ENCODE measurements at places on chromosomes 2 and 18.

GRCh38 chr2:68932402-68932801, 20.3 kb downstream of the GKN2 start:
- DNase-seq: no peak

- no peak for DNase-seq
Measured at GRCh38 chr2:7029291-7030059, 112.3 kb downstream of the RNF144A start.

- DNase-seq: no peak
Measured at GRCh38 chr18:7317804-7318231, 86.9 kb downstream of the LRRC30 start.

DNA sequence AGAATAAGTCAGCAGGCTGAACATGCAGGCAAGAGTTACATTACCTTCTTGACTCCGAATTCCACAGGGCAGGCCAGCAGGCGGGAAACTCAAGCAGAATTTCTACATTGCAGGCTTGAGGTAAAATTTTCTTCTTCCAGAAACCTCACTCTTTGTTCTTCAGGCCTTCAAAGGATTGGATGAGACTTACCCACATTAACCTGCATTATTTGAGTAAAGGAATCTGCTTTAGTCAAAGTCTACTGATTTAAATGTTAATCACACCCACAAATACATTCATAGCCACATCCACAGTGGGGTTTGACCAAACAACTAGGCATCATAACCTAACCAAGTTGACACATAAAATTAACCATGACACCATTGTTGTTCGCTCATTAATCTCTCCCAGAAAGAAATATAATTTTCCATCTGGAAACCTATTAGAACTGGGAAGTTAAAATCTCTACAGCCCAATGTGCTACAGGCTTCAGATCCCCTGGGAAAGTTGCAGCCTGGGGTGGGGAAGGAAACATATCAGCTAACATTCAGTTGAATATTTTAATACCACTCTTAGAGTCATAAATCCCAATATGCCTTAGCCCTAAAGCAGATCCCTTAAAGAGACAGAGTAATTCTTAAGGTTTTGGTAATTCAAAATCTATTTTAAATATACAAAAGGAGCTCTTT, 468.2 kb upstream of the TNP1 start:
- no peak for DNase-seq

DNA sequence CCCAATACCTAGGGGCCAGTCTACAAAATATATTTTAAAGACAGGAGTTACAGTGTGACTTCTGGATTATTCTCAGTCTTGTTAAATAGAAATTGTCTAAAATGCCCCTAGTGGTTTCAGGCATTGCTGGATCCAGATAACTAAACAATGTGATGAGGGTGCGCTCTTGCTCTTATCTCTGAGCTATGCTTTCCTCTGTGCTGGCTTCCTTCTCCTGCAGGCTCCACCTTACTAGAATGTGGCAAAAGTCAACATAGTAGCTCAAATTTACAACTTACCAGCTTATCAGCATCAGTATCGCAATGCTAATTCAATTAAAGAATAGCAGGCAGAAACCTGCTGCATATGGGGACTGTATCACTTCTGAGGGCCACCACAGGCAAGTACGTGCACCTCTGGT, 61.3 kb upstream of the RNU4ATAC start:
- DNase-seq: no peak

DNA sequence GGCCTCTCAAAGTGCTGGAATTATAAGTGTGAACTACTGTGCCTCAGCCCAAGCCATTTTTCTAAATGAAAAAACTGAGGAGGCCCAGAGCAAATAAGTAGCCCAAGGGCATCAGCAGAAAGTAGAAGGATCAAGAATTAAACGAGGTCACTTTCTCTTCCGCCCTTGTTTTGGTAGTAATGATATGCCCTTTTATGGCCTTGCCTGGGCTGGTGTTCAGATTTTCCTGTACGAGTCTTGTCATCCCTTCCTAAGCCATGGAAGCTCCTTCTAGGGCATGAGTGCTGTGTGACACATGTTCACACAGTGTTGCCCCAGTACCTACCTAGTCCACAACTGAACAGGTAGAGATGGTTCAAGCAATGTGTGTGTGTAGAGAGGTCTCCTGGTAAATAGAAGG, 6.6 kb downstream of the HPCAL1 start:
- no peak for DNase-seq

GRCh38 chr18:69717586-69717985, 230.1 kb downstream of the CD226 start:
- DNase-seq: no peak

- DNase-seq: no peak
Measured at GRCh38 chr18:32910694-32911296, 138.0 kb upstream of the KLHL14 start.

GRCh38 chr2:21305581-21305980, 181.8 kb downstream of the TDRD15 start:
- DNase-seq: no peak

- no peak for DNase-seq
Measured at GRCh38 chr2:4221434-4221833, 518.1 kb downstream of the DCDC2C start.

DNA sequence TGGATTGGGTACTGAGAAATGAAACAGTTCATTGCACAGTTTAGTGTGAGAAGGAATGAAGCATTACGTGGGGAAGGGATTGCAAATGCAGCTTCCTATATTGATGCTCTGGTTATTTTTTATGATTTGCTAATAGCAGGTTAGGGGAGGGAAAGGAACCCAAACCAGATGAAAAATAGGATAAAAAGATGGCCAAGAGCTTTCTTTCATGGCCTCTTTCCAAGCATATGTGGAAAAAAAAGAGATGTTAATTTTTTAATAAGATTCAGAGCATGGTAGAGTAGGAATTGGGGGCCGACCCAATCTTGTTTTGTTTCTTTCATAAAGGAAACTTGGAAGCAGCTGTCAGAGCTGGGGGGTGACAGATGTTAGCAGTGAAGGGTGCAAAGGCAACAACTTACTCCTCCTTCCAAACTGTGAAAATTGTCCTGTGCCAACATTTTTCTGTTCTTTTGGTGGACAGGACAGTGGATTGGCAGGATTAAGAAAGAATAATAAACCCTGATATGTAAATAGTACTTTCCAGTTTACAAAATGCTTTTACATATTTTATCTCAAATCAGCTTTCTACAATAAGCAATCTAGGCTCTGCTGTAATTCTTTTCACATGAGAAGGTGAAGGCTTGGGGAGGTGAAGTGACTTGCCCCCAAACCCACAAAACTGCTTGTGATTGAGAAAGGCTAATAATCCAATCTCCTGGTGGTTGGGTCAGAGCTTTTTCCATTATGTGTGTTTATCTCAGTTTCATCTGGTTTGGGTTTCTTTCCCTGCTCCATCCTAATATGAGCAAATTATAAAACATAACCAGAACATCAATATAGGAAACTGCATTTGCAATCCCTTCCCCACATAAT, 270.1 kb downstream of the ETAA1 start:
- DNase-seq: no peak

GRCh38 chr2:140863713-140864112, 1267.1 kb downstream of the LRP1B start:
- no peak for DNase-seq

- DNase-seq: no peak
Measured at GRCh38 chr2:26455037-26455669, 22.8 kb downstream of the OTOF start.

DNA sequence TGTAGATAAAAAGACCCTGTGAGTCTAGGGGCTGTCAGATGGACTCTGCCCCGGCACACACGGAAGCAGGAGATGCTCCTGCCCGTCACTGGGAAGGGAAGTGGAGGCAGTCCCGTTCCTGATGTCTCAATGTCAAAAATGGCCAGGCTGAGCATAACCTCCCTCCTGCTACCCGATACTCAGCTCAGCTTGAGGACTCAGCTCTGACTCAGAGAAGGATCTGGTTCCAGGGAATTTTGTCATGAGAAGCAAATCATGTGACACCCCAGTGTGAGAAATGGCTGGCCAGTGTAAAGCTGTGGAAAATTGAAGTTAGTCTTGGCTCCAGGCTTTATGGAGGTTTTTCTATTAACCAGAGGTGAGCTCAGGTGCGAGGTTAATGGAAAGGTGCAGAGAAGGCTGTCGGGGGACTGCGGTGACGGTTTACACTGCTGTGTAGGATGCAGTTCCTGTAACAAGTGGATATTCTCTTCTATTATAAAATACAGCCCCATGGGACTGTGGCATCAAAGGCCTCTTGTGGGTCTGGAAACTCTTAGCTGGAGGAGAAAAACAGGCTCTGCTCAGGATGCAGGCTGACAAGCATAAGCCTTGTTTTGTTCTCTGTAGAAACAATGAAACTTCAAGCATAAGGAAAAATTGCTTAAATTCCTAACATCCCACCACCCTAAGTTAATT, 24.7 kb upstream of the AGAP1 start:
- no peak for DNase-seq

DNA sequence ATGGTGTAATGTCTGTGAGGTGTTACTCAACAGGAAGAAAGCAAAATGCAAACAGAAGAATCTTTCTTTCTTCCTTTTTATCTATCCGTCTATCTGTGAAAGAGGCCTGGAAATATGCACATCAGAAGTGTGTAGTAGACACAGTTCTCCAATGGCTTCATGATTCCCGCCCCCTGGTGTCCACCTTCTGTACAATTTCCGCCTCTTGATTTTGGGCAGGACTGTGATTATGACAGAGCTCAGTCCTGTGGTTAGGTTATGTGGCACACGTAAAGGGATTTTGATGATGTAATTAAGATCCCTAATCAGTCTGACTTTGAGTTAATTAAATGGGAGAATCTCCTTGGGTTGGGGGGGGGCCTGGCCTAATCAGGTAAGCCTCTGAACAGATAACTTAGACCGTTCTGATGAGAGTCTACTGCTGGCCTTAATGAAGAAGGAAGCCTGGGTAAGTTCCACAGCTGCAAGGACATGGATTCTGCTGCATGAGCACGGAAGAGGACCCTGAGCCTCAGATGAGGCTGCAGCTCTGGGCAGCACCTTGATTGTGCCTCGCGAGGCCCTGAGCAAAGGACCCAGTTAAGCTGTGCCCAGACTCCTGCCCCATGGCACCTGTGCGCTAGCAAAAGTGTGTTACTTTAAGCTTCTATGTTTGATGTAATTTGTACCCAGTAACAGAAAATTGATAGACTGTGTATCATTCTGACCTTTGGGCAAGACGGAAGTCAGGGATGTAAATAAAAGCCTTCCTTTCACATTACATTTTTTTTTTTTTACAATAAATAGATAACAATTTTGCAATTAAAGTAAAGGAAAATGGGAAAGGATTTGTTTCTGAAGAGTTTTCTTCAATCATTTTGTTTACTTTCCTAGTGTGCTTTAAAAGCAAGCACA, 11.3 kb upstream of the KCNF1 start:
- no peak for DNase-seq

GRCh38 chr2:47721296-47721695, 61.6 kb upstream of the MSH6 start:
- DNase-seq: no peak

GRCh38 chr2:174157053-174157452, 91.3 kb downstream of the OLA1 start:
- DNase-seq: no peak

DNA sequence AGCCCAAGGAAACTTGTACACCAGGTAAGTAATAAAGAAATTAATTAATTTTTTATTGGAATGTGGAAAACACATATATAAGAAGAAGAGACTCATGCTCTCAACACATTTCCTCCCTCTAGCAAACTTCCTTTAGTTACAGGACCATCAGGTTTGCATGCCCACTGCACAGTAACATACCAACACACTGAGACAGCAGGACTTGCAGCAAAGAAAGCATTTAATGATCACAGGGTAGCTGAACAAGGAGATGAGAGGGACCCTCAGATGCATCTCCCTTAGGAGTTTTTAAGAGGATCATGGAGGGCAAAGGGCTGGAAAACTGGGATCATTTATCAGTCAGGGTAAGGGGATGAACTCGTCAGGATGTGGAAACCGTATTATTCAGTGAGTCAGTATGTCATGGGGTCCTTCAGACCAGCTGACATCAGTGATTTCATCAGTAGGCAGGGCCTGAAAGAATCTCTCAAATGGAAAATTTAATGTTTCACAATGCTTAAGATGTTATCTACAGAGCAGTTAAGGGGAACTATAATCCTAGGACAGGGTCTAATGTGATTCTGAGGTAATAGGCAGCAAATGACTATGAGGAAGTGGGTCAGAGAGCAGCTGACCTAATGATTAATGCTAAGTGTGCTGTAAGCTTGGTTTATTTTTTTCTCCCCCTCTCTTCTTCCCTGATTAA, 193.8 kb upstream of the RND3 start:
- no peak for DNase-seq

GRCh38 chr2:201806442-201807170, at the start of gene CDK15:
Gene CDK15, plus strand, starts transcription at chr2:201806537. Its CDS starts 128 bp downstream, at chr2:201806665.
- DNase-seq: no peak

DNA sequence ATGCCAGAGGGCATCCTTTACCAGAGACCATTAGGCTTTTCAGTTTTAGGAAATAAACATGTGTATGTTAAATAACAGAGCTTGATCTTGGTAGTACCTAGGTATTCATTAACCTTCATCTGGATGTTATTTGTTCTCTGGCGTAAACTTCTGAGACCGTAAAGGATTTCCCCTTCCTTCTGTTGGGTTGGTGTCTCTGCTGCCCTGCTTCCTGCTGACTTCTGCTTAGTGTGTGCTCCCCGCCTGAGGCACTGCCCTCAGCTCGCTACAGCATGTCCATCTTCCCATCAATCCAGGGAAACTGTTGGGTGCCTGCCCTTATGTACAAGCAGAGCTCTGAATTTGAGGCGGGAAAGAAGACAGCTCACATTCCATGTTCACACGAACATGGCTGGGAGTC, 177.9 kb downstream of the TPGS2 start:
- DNase-seq: no peak

DNA sequence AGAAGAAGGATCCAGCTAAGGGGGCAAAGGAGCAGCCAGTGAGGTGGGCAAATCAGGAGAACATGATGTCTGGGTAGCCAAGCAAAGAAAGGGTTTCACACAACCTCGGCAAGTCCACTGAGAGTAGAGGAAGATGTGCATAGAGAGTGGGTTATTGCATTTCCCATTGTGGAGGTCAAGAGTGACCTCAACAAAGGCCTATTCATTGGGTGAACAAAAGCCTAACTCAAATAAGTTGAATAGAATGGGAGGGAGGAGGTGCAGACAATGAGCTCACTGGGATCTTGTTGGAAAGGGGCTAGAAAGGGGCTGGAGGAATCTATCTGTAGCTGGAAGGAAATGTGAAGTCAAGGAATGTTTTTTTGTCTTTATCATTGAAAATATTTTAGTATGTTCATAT, 14.0 kb upstream of the PDCL3 start:
- no peak for DNase-seq

GRCh38 chr2:95074663-95075439, 46.8 kb downstream of the MRPS5 start:
- DNase-seq: peak; percentile 53

DNA sequence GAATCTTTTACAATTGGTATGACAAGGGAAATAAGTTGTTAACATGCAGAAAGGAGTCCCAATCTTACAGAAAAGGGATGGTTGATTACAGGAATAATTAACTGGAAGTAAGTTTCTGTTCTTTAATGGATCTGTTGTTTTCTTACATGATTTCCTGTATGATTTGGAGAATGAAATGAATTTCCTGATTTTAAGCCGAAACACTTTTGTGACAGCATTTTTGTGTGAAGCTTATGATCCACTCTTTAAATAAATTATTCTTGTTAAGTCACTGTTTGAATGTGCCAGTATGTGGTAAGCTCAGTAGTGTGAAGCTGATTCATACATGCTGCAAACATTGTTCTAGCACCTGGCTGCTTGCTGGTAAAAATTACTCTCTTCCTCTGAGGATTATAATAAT, 516.2 kb downstream of the DCDC2C start:
- DNase-seq: no peak

- DNase-seq: no peak
Measured at GRCh38 chr2:122908159-122908558, 1116.9 kb upstream of the CNTNAP5 start.

Measured in activated gamma-delta T cell treated with anti-CD3 and anti-CD28 coated beads, Interleukin-2, amount 50 U/mL, for 16 hours (primary cell).